ENCODE measurements at places on chromosomes 4 and X.

- DNase-seq = no peak
These were observed 2.3 kb upstream of the IRF2 start for GRCh38 chr4:184476695-184477094.

- peak; percentile 95 for DNase-seq
These were observed at the start of gene KLHL8 for GRCh38 chr4:87220094-87220822. TSS of gene KLHL8 (minus strand) at chr4:87220618. CDS start at chr4:87195539, 25,079 bp downstream.

GRCh38 chrX:149992918-149993317, 54.6 kb upstream of the EOLA2 start:
- DNase-seq = no peak

DNA sequence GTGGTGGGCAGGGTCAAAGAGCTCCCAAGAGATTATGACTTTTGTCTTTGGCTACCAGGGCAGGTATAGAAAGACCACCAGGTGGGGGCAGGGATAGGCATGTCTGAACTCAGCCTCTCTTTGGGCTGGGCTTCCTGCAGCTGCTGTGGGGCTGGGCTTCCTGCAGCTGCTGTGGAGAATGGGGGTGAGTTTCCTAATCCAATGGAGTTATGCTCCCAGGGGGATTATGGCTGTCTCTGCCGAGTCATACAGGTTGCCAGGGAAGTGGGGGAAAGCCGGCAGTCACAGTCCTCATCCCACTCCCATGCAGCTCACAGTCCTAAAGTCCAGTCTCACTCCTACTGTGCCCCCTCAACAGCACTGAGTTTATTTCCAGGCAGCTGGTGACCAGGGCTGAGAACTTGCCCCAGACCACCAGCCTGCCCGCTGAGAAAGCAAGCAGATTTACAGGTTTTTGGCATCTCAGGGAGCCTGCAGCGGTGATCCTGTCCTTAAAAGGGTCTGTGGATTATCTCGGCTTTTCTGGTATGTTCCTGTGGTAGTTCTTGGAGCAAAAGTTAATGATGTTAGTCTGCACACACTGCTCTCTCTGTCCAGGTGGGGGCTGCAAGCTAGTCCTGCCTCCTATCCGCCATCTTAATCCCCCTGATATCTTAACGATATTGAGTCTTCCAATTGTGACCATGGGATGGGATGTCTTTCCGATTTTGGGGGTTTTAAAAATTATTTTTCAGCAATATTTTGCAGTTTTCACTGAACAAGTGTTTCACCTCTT, 133.4 kb downstream of the RTL9 start:
- no peak for DNase-seq

- DNase-seq = no peak
These were observed 49.6 kb downstream of the CASP3 start for GRCh38 chr4:184599492-184600135.

DNA sequence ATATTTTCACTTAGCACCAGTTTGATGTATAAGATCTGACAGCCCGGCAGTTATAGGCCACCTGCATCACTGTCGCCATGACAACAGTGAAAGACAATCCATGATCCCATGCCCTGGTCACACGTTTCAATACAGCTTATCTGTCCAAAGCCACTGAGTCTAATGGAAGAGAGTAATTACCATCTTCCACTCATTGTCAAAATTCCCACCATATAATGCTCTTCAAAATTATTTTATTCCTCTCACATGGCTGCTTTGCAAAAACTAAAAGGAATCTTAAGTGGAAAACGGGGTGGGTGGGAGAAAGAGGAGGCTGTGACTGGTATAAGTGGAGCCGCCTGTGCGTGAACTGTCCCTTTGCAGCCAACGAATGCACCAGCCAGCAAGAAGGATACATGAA, 44.2 kb downstream of the MAML3 start:
- no peak for DNase-seq

DNA sequence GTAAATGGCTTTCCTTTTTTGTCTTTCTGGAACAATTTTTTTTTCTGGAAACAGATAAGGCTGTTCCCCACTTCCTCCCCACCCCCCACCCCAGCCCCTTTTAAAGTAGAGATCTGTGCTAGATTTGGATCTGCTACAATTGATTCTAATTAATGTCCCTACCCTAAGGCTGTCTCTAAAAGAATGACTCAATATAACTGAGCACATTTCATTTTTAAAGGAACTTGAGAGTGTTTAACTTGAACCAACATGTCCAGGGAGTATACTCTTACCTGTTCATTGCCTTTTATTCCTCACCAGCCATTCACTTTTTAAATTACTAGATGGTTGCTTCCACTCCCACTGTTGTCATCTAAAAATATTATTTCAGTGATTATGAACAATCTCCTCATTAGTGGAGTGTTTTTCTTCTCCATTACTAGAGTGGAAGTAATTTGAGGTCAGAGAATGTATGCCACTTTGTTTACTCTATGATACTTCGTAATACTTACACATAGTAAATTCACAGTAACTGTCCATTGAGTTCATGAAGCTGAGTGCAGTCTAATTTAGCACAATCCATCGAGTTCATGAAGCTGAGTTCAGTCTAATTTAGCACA, 14.1 kb upstream of the CNOT6L start:
- no peak for DNase-seq

DNA sequence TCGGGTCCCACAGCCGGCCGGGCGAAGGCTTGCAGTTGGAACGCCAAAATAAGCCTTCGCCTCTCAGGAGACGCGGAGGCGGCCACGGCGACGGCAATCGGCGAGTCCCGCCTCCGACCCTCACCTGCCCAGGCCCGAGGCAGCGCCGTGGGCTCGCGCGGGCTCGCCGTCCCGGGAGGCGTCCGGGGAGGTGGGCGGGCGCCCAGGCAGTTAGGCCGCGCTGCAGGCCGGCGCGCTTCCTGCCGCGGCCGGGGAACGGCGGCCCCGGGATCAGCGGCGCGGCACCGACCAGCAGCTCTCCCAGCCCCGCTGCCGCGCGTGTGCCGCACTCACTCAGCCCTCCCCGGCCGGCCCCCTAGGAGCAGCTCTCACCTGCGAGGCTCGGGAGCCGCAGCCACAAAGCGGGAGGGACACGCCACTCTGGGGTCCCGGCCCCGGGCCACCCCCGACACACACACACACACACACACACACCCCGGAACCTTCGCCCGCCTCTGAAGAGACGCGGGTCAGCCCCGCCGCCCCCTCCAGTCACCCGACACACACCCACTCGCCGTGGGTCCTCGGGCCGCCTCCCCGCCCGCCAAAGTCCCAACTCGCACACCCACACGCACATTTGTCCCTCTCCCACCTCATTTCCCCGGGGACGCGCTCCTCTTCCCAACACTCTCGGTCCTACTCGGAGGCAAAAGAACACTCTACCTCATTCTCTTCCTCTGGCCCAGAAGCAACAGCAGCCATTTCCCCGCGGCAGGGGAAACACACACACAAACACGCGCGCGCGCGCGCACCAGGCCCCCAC, at the start of gene CNOT6L:
CNOT6L (minus strand) TSS at position 767 of the 802 bp plus-strand sequence; CDS start at position 707, 60 bp downstream.
- DNase-seq = peak; percentile 86

DNA sequence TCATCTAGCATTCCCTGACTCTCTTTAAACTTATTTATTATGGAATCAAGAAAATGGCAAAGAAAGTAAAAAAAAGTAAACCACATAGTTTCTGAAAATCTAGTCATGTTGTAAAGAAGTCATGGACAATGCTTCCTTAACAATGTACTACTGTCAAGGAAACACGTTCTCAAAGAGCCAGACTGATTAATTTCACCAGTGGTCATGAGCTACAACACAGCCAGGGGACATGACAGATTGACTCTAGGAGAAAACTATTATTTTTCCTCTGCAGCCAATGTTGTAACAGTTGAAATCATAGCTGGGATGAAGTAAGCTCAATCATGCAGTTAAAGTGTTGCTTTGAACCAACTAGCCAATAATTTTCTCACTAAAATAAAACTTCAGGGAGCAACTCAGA, 109.2 kb downstream of the MAPK10 start:
- DNase-seq = no peak

DNA sequence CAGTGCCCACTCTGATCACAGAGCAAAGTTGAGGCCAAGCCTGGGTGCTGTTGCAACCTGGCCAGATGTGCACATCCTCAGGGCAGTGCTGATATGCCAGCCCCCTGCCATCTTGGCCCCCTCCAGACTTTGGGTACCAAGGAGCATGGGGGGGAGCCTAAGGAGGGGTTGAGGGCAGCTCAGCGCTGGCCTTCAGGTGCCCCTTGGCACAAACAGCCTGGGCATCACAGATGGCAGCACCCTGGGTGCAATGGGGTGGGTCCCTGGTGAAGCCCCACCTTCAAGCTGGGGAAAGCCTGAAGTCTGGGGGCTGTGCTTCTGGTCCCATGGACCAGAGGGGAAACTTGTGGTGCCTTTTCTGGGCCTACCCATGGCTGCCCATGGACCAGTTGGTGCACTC, 163.0 kb downstream of the FAM47A start:
- DNase-seq = no peak

DNA sequence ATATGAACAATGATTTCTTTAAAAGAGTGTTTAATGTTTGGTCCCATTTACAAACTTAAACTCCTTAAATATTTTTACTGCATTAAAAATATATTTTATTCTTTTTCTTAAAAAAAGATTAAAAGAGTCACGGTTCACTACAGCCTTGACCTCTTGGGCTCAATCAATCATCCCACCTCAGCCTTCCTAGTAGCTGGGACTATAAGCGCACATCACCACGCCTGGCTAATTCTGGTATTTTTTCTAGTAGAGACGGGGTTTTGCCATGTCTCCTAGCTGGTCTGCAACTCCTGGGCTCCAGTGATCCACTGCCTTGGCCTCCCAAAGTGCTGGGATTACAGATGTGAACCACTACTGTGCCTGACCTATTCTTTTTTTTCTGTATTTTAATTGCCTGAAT, 104.7 kb upstream of the TLR2 start:
- no peak for DNase-seq

DNA sequence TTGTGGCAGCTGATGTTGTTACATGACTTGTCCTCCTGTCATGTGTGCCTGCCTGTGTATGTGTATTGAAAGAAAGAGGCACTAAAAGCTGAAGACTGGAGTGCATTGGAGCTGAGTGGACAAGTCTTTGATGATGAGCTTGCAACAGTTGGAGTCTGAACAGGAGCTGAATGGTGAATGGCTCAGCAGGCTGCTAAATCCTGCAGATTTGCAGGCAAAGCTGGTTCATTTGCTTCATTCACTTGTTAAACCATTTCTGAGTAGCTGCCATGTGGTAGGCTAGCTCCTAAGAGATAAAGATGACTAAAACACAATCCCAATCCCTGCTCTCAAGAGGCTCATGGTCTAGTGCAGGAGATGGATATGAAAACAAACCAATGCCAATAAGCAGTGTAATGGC, 217.3 kb downstream of the CHRDL1 start:
- DNase-seq = no peak

DNA sequence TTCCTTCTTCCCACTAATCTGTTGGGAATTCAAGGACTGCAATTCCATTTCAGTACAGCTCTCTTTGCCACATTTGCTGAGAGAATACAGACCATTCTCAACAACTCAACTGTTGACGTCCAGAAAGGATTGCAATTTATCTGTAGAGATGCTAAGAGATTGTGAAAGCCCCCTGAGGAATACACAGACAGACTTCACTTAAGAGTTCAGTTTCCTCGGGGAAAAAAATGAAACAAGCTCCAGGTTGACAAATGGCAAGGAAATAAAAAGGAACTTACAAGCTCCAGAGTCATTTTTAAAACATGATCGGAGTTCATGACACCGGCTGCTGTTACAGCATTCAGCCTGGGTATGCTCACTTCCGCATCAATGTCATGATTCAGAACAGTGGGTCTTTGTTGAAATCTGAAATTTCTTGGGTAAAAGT, 13.8 kb downstream of the TLR10 start:
- DNase-seq = no peak

- DNase-seq = no peak
These were observed 27.1 kb upstream of the GRPEL1 start for GRCh38 chr4:7094916-7095315.
